ENCODE measurements at places on chromosomes 16 and 17.
A peak's percentile ranks its signal among the peaks of the same experiment; 100 is the strongest.

DNA sequence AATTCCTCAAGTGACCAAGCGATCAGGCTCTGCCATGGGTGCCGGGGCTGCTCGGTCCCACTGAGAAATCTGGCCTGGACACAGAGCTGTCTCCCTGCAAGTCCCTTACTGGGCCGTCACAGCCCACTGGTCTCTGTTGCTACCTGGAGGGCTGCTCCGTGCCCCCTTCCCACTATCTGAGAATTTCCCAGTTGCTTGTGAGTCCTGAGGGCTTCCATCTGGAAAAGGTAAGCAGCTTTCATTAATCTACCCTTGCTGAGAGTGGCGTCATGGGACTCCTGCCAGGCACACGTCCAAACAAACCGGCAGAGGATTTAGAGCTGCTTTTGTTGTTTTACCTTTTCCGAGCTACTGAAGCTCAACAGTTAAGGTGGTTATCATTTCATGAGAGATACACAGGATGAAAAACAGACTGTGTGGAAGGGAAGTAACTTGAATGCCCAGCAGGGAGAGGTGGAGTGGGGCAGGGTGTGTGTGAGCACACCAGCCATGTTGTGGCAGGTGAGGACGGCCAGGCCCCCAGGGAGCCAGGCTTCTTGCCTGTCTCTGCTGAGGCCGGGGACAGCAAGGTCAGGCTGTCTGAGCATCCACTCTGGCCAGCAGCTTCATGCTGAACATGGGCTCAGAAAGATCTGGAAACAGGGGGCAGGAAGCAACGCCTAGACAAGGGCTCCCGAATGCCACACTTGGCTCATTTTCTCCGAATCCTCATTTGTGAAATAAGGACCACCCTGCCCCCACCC lies 50.6 kb downstream of the GTF3C1 start:
- H3K36me3 ChIP-seq = peaks cover 77% of the 10 kb centered on the region
- no peak overlapping the region for H3K27ac ChIP-seq
- no peak for DNase-seq
- no peak overlapping the region for H3K4me3 ChIP-seq
- no peaks in the 10 kb centered on the region for H3K4me1 ChIP-seq
- H3K27me3 ChIP-seq = no peaks in the 10 kb centered on the region

- H3K27me3 ChIP-seq = peaks cover 37% of the 10 kb centered on the region
- no peak for DNase-seq
- no peaks in the 10 kb centered on the region for H3K36me3 ChIP-seq
- peaks cover 46% of the 10 kb centered on the region for H3K4me1 ChIP-seq
- no peak overlapping the region for H3K4me3 ChIP-seq
Measured at GRCh38 chr17:38746849-38747462, 1.2 kb downstream of the PCGF2 start.

- DNase-seq = no peak
- no peaks in the 10 kb centered on the region for H3K36me3 ChIP-seq
- H3K27ac ChIP-seq = no peak overlapping the region
- H3K27me3 ChIP-seq = peaks cover 5% of the 10 kb centered on the region
- H3K4me1 ChIP-seq = peaks cover 3% of the 10 kb centered on the region
- H3K4me3 ChIP-seq = no peak overlapping the region
Measured at GRCh38 chr17:73647772-73648542, 3.7 kb upstream of the SDK2 start.

DNA sequence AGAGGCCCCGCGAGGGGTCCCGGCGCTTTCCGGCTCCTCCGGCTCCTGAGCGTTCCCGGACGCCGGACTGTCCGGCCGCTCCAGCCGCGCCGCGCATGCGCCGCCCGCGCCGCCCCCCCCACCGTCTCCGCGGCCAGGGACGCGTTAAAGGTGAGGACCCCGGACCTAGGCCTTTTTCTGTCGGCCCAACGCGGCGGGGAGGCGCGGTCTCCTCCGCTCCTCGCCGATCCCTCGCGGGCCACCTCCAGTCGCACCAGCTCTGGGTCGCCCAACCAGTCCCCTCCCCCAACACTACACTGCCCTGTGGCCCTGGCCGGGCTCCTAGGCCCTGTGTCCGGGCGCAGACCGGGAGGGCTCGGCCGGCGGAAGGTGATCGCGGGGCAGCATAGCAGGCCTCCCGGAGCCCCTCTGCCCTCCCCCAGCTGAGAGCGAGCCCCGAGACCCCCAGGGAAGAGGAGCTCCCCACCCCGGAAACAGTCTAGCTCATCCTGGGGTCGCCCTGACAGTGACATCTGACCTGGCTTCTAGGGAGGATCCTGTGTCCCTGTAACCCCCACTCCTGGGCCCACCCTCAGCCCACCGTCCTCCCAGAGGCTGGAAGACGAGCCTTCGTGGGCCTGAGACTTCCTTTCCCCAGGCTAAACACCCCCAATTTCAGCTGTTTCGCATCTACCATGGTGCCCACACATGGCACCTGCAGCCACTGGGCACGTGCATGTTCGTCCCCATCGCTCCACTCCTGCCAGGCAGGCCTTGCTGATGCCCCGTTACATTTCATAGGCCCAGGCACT lies 14.7 kb upstream of the BCAR1 start:
- no peak overlapping the region for H3K27ac ChIP-seq
- H3K36me3 ChIP-seq = no peaks in the 10 kb centered on the region
- peaks cover 9% of the 10 kb centered on the region for H3K4me1 ChIP-seq

DNA sequence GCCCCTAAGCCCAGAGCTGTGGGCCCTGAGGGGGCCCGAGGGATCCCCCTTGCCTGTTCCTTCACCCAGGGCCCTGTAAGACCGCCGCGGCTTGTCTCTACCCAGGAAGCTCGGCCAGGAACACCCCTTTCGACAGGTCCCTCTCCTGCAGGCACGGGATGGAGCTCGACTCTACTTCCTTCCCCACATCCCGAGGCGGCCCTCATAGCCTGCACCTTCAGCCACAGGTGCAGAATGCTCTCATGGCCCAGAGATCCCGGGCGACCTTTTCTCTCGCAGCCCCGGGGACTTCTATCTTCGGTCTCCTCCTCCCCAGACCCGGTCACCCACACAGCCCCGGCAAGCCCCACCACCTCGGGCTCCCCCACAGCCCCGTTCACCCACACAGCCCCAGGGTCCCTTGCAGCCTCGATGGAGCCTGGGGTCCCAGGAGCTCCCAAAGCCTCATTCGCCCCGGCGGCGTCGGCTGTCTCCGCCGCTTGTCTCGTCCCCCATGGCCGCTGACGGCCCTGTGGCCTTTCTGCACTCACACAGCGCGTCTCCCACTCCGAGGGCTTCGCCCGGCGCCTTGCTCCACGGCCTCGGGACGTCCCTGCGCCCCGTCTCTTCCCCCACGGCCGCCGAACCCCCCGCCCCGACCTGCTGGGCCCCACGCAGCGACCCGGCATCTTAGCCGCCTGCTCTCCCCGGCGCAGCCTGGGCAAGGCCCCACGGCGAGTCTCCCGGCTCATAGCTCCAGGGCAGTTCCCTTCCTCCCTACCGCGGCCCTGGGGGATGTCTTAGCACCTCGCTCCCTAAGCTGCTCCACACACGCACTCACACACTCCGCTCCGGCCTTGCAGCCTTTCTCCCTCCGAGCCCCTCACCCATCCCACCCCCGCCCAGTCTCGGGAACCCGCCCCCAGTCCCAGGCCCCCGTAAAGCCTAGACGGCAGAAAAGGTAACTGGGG lies 650 bp downstream of the KIAA0753 start:
- peaks cover 40% of the 10 kb centered on the region for H3K4me1 ChIP-seq
- peak overlapping the region; percentile 74 for H3K4me3 ChIP-seq
- no peaks in the 10 kb centered on the region for H3K27me3 ChIP-seq
- no peak for DNase-seq
- peak overlapping the region; percentile 81 for H3K27ac ChIP-seq
- H3K36me3 ChIP-seq = peaks cover 8% of the 10 kb centered on the region

- DNase-seq = no peak
- H3K27me3 ChIP-seq = no peaks in the 10 kb centered on the region
- no peak overlapping the region for H3K4me3 ChIP-seq
- H3K4me1 ChIP-seq = peaks cover 58% of the 10 kb centered on the region
- H3K27ac ChIP-seq = no peak overlapping the region
- H3K36me3 ChIP-seq = peaks cover 33% of the 10 kb centered on the region
Measured at GRCh38 chr16:11737713-11738112, 4.9 kb downstream of the TXNDC11 start.

GRCh38 chr17:30229012-30229411 lies 6.5 kb downstream of the SLC6A4 start:
- no peak overlapping the region for H3K27ac ChIP-seq
- no peak overlapping the region for H3K4me3 ChIP-seq
- H3K36me3 ChIP-seq = no peaks in the 10 kb centered on the region
- no peak for DNase-seq
- no peaks in the 10 kb centered on the region for H3K4me1 ChIP-seq
- peaks cover 7% of the 10 kb centered on the region for H3K27me3 ChIP-seq

- H3K4me1 ChIP-seq = no peaks in the 10 kb centered on the region
- no peaks in the 10 kb centered on the region for H3K27me3 ChIP-seq
- DNase-seq = no peak
- no peak overlapping the region for H3K4me3 ChIP-seq
- peaks cover 12% of the 10 kb centered on the region for H3K36me3 ChIP-seq
Measured at GRCh38 chr17:59093145-59093701, 13.5 kb downstream of the TRIM37 start.

DNA sequence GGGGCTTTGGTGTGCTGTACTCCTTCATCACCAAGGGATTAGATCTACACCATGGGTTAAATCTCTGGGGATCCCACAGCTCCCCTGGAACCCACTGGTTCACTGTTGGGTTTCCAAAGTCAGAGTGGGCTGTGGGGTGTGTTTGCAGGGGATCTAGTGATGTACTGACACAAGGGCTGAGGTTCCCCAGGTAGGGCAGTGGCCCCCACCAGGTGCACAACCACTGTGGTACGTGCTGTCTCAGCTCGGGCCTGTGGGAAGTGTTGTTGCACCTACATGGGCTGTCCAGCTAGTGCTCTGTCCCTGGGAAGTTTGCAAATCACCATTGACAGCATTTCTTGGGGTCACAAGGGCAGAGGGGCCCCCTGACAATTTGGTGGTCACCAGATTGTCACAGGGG lies 134.4 kb upstream of the CDH8 start:
- H3K4me3 ChIP-seq = no peak overlapping the region
- H3K27me3 ChIP-seq = no peaks in the 10 kb centered on the region
- no peaks in the 10 kb centered on the region for H3K4me1 ChIP-seq
- no peak for DNase-seq
- no peak overlapping the region for H3K27ac ChIP-seq
- no peaks in the 10 kb centered on the region for H3K36me3 ChIP-seq

- no peaks in the 10 kb centered on the region for H3K27me3 ChIP-seq
- DNase-seq = no peak
- H3K36me3 ChIP-seq = peaks cover 4% of the 10 kb centered on the region
- no peak overlapping the region for H3K4me3 ChIP-seq
- no peaks in the 10 kb centered on the region for H3K4me1 ChIP-seq
Measured at GRCh38 chr17:57585341-57586195, 159.5 kb downstream of the CCDC182 start.

- DNase-seq = no peak
- H3K36me3 ChIP-seq = peaks cover 18% of the 10 kb centered on the region
- H3K4me3 ChIP-seq = no peak overlapping the region
- H3K27me3 ChIP-seq = no peaks in the 10 kb centered on the region
- H3K27ac ChIP-seq = no peak overlapping the region
Measured at GRCh38 chr16:50801036-50801435, 59.1 kb downstream of the CYLD start.

GRCh38 chr16:75615619-75616018 lies 7.5 kb downstream of the ADAT1 start:
- peaks cover 57% of the 10 kb centered on the region for H3K4me1 ChIP-seq
- H3K27ac ChIP-seq = peak overlapping the region; percentile 57
- H3K27me3 ChIP-seq = no peaks in the 10 kb centered on the region
- no peak overlapping the region for H3K4me3 ChIP-seq
- DNase-seq = no peak

- H3K4me1 ChIP-seq = peaks cover 36% of the 10 kb centered on the region
- no peaks in the 10 kb centered on the region for H3K36me3 ChIP-seq
- no peak overlapping the region for H3K27ac ChIP-seq
- no peak overlapping the region for H3K4me3 ChIP-seq
- no peaks in the 10 kb centered on the region for H3K27me3 ChIP-seq
Measured at GRCh38 chr17:83071966-83072562, 7.3 kb upstream of the METRNL start.

DNA sequence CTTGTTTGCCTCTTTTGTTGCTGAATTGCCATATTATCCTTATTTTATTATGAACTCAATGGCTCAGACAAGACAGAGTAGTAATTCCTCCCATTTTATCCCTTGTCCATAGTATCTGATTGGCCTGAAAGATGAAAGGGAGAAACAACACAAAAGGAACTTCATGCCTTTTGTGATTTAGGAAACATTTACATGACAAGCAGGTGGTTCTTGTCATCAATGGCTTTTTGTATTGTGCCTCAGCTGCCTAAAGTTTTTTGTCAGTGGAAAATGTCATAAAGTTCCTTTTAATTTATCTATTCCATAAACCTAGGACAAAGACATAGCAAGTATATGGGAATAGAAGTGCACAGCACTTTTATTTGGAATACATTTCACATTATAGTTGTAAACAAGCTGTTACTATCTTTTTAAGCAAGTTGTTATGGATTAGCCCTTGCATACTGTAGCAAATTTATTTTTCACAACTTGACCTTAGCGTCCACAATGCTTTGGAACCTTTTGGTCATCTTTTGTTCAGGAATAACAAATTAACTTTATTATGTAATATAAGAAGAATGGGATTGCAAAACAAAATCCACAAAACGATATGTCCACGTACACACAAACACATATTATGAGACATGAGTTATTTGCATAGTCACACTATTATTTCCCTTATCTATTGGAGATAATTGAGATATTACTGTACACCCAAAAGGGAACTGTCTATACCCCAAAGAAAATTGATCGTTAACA lies 12.4 kb upstream of the MPHOSPH6 start:
- no peaks in the 10 kb centered on the region for H3K4me1 ChIP-seq
- no peaks in the 10 kb centered on the region for H3K36me3 ChIP-seq
- no peak overlapping the region for H3K4me3 ChIP-seq
- H3K27me3 ChIP-seq = no peaks in the 10 kb centered on the region
- DNase-seq = no peak

- no peak for DNase-seq
- H3K4me3 ChIP-seq = no peak overlapping the region
- no peaks in the 10 kb centered on the region for H3K27me3 ChIP-seq
- H3K27ac ChIP-seq = no peak overlapping the region
- H3K36me3 ChIP-seq = peaks cover 43% of the 10 kb centered on the region
Measured at GRCh38 chr16:3755249-3755648, 37.9 kb upstream of the TRAP1 start.

DNA sequence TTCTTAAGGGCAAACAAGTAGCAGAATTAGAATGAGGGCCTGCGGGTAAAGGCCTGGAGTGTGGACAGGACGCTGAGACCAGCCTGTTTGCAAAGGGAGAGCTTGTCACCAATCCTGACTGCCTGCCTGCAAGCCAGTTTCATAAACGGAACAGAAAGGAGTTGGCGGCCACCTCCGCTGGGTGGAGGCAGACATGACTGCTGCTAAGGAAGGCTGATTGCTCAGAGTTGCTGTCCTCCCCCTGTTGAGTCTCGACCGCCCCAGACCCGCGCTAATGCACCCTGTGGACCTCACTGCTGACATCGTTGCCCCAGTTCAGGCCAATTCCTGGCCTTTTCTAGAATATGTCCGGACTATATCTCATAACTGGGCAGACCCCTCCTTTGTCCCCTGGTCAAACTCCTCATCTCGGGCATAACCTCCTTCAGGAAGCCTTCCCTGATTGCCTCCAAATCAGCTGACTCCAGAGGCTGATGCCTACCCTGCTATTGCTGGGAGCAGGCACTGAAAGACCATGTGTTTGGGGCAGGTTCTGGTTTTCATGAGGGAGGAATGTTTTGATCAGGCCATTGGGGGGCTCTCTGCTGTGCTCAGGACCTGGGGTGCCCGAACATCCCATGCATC lies 153.0 kb upstream of the CIBAR2 start:
- DNase-seq = no peak
- no peak overlapping the region for H3K27ac ChIP-seq
- H3K4me3 ChIP-seq = no peak overlapping the region

GRCh38 chr17:8938933-8939332 lies 26.6 kb downstream of the PIK3R5 start:
- H3K36me3 ChIP-seq = peaks cover under 1% of the 10 kb centered on the region
- no peak for DNase-seq
- H3K27ac ChIP-seq = peak overlapping the region; percentile 75
- peak overlapping the region; percentile 16 for H3K4me3 ChIP-seq

Measured in CD4-positive, alpha-beta memory T cell (primary cell).